Subcutaneous adipose tissue (tissue), 4 donors: ENCODE measurements at places on chromosomes 16 and 17. TPM values are rescaled to one million over a fixed set of nuclear protein-coding genes. Genes with fewer than 3 reads are reported as not detected.

The CCDC200 gene
- not detected for total RNA-seq

The CORO1A gene
- total RNA-seq = 35.9 TPM

The CCL3 gene
- 2.0 TPM for total RNA-seq

The MYL4 gene
- total RNA-seq = not detected

The KRT24 gene
- not detected for total RNA-seq

The TEDC2 gene
- not detected for total RNA-seq
